DMS 273 treated with DMSO at 0.1 percent for 48 hours (cell line): ENCODE measurements at places on chromosomes 12 and 14.

GRCh38 chr14:96204151-96205058 lies at the start of gene BDKRB2:
BDKRB2 (plus strand) TSS chr14:96204839; CDS start chr14:96237108, 32,269 bp downstream.
- DNase-seq = peak; percentile 71

GRCh38 chr14:104888489-104889374 lies 23.7 kb downstream of the CEP170B start:
- no peak for DNase-seq

- DNase-seq = no peak
These were observed 36.9 kb downstream of the DIO3 start for GRCh38 chr14:101598159-101598558.

DNA sequence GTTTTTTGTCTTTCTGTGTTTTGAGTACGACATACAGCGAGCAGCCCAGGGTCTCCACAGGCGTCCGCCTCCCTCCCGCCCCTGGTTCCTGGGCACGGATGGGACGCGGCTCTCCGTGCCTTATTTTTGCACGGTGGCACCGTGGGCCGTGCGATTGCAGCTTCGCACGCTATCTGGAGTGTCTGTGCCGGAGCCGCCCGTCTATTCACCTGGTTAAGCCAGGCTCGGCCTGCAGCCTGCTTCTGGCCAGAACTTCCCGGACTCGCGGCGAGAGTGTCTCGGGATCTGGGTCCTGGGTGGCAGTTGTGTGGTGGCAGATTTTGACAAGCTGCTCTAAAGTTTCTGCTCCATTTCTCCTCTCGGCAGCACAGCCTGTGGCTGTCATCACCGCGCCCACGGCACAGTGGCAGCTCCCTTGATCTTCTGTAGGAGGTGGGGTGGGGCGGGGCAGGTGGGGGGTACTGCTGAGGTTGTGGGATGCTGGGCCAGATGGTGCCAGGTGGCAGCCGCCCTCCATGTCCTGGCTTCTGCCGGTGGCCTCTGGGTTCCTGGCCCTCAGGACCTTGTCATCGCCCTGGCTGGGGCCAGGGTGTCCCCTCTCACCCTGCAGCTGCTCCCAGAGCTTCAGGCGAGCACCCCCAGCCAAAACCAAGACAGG lies 2.9 kb downstream of the MMP17 start:
- peak; percentile 13 for DNase-seq

- no peak for DNase-seq
These were observed 14.4 kb downstream of the PHETA1 start for GRCh38 chr12:111354511-111354910.

DNA sequence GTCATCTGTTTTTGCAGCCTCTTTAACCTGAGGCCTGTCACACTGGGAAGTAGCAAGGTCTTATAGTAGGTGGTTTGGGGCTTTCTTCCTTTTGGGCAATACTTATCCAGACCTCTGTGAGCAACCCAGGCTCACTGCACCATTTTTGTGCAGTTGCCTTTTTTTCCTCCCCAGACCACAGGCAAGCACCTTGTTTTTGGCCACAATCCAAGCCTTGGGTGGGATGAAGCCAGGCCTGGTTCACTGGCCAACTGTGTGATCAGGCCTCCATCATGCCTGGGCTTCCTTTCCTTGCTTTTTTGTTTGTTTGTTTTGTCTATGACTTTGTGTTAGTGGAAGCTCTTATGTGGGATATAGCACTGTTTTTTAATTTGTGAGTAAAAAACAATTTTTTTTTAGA lies 71.7 kb downstream of the DNAH10 start:
- DNase-seq = no peak

DNA sequence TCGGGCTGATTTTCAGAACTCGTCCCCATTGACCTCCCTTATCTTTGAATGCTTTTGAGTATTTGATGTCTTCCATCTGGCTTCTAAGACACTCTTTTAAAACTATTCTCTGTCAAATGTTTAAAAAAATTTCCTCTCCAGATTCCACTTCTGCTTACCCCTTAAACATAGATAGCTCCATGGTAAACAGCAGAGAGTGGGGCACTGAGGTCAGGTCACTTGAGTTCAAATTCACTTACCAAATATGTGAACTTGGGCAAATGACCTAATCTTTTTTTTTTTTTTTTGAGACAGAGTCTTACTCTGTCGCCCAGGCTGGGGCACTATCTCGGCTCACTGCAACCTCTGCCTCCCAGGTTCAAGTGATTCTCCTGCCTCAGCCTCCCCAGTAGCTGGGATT lies 126.8 kb upstream of the CPSF6 start:
- no peak for DNase-seq

- DNase-seq = no peak
These were observed 9.3 kb downstream of the SYNE3 start for GRCh38 chr14:95507174-95507573.

- DNase-seq = no peak
These were observed 13.2 kb upstream of the BMAL2 start for GRCh38 chr12:27319409-27319808.

DNA sequence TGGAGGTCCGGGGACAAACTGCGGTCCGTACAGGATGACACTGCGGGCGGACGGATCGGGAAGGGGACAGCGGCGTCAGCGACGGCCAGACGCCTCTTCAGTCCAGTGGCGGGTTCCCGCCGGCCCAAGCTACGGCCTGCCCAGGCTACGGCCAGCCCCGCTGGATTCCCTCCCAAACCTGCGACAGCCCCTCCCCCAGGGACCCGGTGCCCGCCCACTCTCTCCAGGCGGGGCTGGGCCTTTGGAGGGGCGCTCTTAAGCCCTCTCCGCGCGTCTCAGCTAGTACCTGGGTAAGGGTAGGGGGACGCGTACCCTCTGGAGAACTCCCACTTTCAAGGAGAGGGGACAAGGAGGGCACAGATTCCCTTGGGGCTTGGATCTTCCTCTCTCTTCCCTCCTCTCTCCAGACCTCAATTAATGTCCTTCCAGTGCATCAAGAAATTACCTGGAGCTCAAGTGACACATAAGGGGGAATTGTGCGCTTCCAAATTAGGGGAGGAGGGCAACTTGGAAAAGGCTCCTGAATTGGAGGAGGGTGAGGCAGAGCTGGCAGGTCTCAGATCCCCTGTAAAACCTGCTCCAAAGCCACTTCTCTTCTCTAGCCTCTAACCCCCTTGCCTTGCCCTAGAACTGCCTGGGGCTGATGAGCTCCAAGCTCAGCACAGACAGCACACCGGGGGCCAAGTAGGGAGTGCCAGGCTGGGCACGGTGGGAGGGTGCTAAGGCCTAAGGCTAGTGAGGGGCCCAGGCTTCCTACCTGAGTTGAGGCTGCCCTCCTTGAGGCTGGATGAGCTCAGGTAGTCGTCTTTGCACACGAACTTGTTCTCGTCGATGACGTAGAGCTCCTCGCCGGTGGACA lies 3.1 kb downstream of the LHX5 start:
- DNase-seq = no peak

GRCh38 chr14:102749393-102750305 lies 27.6 kb upstream of the TRAF3 start:
- DNase-seq = peak; percentile 7
